ENCODE measurements at places on chromosomes 13 and 19.
A peak's percentile ranks its signal among the peaks of the same experiment; 100 is the strongest.

GRCh38 chr19:15213715-15214381 lies 13.1 kb upstream of the NOTCH3 start:
- peak; percentile 81 for DNase-seq

DNA sequence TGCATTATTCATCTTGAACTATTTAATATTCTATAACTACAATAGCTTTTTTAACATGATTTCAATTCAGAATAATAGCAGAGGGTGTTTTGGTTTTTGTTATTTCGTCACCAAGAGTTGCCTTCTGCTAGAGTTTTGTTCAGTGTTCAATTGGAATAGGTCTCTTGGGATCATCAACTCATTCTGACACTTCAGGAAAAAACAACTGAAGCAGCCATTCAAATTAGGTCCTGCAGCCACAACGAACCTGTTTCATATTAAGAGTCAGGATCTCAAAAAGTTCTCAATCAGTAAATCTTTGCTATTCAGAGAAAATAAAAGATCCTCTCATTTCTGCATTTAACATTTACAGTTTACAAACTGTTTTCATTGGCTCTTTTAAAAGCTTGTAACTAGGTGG lies 2.4 kb upstream of the CHAMP1 start:
- DNase-seq, result no peak

DNA sequence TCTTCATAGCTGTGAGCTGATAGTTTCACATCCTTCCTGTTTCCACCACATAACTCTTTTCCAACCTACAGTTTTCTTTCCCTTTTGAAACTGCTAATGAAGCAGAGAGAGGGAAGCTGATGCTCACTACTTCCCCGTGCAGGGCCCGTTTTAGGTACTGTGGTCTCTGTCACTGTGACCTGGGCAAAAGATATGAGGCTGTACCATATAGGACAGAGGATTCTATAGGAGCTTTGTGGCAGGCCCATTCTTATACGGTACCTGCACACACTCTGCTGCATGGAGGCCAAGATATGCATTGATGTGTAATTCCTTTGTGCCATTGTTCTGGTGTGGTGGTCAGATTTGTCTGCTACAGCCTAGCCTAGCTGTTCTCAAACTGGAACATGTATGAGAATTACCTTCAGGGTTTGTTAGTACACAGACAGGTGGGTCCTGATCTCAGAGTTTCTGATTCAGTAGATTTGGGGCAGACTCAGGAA lies 577.3 kb downstream of the LMO7 start:
- no peak for DNase-seq

DNA sequence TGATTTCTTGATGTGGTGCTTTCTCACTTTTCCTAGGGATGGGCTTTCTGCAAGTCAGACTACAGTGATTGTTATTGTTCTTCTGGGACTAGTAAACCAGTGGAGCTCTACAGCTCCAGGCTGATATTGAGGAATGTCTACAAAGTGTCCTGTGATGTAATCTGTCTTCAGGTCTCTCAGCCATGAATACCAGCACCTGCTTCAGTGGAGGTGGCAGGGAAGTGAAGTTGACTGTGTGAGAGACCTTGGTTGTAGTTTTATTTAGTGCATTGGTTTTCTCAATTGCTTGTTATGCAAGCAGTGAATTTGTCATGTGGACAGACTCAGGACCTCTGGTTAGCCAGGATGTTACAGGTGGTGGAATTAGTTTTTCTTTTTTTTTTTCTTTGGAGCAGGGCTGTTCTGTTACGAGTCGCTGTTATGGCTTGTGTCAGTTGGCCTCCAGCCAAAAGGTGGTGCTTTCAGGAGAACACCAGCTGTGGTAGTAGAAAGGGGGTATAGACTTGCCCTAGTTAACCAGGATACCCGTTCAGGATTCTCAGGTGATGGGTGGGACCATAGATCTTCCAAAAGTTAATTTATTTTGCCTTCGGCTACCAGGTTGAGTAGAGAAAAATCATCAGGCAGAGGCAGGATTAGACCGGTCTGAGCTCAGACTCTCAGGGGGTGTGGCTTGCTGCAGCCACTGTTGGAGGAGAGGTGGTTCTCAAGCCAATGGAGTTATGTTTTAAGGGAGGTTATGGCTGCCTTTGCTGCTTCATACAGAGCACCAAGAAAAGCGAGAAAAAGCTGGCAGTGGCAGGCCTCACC lies 11.9 kb upstream of the ZNF675 start:
- DNase-seq, result no peak

DNA sequence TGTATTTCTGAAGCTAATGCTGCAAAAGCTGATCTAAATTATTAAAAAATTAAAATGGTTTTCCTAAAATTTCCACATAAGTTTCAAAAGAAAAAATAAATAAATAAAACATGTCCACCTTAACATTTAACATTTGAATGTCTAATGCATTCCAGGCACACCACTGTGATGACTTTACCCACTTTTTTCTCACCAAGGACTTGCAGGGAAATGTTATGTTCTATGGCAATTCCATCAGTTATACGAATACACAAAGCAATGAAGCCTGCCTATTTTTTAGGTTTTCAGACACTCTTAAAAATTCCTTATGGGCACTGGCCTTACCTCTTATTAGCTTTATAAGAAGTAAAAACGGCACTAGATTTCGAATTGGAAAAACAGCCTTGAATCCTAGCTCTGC lies 10.2 kb downstream of the TSC22D1 start:
- no peak for DNase-seq

DNA sequence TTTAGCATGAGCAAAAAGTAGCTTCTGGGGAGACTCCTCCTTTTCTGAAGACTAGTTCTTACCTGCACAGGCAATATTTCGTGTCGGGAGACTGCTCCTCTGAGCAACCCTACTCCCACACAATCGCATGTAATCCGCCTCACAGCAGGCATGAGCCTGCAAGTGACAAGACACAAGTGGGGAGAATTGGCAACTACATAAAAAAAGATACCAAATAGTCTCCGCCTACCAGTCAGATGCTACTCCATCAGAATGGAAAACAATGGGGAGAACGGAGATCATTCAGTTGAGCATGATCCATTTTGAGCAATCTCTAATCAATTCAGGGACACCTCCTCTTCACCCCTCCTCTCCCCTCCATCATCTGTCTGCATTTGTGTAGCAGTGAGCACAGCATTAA lies 321.0 kb downstream of the COG6 start:
- DNase-seq, result no peak

DNA sequence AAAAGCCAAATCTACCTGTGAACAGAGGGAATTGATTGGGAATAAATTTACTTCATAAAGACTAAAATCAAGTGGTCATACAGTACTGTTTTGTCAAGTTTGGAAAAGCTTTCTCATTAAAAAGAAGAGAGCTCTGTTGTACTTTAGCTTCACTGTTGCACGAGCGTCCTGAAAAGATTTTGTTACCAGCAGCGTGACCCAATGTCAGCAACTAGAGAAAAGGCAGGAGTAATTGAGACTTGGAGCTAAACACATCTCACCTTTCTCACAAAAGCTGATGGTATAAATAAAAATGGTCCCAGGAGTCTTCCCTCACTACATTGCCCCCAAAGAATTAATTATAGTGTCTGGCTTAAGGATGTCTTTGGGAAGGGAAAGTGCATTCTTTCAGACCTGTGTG lies 613.7 kb downstream of the OLFM4 start:
- DNase-seq, result no peak

- no peak for DNase-seq
These were observed 2.8 kb downstream of the RASA3 start for GRCh38 chr13:114129649-114130062.

- DNase-seq, result no peak
These were observed 3.9 kb upstream of the PODNL1 start for GRCh38 chr19:13942023-13942684.

DNA sequence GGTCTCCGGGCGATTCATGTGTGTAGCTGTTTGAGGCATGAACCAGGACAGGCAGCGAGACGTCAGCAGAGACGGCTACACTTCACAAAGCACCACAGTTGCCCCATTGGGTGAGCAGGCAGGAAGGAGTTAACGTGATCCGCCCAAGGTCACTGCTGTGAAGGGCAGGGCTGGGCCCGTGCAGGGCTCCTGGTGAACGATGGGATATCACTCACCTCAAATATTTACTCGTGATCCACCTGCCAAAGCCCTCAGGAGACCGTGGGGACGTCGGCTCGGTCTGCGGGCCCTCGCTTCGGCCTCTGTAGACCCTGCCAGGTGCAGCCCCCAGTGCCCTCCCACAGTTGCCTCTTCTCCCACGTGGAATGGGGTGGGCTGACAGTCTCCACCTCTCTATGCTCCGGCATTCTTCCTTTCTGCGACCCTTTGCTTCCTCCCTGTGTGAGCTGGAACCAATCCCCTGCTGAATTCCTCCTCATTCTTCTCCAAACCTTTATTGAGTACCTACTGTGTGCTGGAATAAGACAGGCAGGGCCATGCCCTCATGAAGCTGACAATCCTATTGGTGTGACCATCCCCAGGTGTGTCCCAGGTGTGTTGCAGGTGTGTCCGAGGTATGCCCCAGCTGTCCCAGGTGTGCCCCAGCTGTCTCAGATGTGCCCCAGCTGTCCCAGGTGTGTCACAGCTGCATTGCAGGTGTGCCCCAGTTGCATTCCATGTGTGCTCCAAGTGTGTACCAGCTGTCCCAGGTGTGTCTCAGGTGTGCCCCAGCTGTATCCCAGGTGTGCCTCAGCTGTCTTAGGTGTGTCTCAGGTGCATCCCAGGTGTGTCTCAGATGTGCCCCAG lies 2.0 kb upstream of the GRK1 start:
- no peak for DNase-seq

DNA sequence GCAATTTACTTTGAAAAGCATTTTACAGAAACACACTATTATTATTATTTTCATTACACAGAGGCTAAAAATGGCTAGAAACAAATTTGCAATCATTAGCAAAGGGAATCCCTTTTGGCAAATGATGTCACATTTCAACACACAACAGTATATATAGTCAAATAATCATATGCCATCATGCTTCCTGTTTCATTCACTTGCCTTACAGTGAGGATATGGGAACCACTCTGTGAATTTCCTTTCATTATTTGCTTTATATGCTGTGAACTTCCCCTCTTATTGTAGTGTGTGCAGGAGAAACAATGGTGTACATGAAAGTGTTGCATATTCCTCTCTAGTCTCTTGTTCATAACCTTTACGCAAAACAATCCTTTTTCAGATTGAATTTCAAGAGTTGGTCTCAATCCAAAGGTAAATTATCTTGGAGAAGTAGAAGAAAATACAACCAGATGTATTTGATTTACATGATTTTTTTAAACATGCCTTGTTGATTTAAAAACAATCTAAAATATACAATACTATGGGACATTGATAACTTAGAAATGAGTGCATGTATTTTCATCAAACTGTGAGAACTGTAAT lies 657.3 kb downstream of the EFNB2 start:
- DNase-seq, result no peak

GRCh38 chr13:111852725-111853518 lies 214.0 kb upstream of the SOX1 start:
- no peak for DNase-seq

- DNase-seq, result no peak
These were observed 8.8 kb downstream of the SAFB start for GRCh38 chr19:5631567-5632240.

DNA sequence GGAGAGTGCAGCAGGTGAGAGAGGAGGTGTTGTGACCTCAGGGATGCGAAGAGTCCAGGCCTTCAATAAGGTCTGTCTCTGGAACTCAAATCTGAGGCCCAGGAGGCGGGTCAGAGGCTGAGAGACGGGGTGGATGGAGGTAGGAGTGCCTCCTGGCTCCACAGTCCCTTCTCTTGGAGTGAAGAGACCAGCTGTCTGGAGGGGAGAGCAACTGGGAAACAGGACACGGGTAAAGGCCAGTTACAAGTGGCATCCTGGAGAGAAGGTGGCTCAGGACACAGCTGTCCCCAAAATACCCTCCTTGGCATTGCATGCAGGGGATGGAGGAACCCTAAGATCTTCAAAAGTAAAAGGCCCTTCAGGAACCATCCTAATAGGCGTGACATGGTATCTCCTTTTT lies 19.2 kb downstream of the PDE4A start:
- no peak for DNase-seq

- no peak for DNase-seq
These were observed 7.3 kb upstream of the TEKTIP1 start for GRCh38 chr19:3531716-3532115.

- peak; percentile 47 for DNase-seq
These were observed 10.1 kb downstream of the FOSB start for GRCh38 chr19:45477713-45478453.

DNA sequence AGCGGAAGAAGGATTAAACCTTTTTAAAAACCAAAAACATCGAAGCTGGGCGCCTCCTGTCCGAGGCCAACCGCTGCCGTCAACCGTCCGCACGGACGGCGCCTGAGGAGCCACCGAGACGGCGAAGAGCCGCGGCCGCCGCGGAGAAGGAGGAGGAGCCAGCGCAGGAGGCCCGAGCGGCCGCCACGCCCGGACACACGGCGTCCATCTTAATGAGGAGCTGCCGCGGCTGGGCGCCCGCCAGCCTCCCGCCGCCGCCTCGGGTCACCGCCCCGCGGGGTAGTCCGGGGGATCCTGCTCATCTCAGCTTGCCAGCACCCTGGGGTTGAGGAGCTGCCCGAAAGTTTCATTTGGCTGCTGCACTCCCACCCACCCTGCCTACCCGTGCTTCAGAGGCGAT lies 10.6 kb downstream of the ZSCAN1 start:
- no peak for DNase-seq

GRCh38 chr19:13962699-13963602 lies 10.6 kb downstream of the DCAF15 start:
- DNase-seq, result peak; percentile 81

GRCh38 chr13:80814541-80814940 lies 473.6 kb upstream of the SPRY2 start:
- peak; percentile 24 for DNase-seq

DNA sequence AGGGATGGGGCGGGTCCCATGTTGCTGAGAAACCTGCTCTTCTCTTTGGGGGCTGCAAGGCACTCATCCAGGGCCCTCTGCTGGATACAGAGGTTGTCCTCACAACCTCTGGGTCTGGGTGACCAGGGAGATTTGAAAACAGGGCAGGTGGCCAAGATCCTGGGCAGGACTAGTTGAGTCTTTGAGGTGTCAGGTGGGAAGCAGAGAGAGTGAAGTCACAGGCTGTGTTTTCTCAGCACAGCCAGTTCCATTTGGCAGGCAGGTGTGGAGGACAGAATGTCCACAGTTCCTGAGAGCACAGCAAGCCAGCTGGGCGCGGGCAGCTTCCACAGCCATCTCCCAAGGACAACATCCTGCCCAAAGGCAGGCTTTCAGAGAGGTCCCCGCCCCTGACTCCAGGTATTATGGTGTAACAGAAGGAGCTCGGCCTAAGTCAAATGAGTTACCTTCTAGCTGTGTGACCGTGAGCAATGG lies 118.8 kb downstream of the NUFIP1 start:
- DNase-seq, result peak; percentile 36

- no peak for DNase-seq
These were observed 96.0 kb downstream of the CRYL1 start for GRCh38 chr13:20429682-20430081.

GRCh38 chr13:83221256-83221655 lies 661.0 kb downstream of the SLITRK1 start:
- no peak for DNase-seq
